GM23338 (cell line): ENCODE measurements at places on chromosomes 13 and 19. TPM values are rescaled to one million over a fixed set of nuclear protein-coding genes. Genes with fewer than 3 reads are reported as not detected.

Gene CBY2
- total RNA-seq, result 0.42 TPM in 1 of 2 replicates, not detected in the other

Gene CPAMD8
- 11.8 and 14.1 TPM in 2 replicates for total RNA-seq

Gene CRX
- not detected in 2 replicates for total RNA-seq

Gene CCNA1
- total RNA-seq, result 7.4 and 8.1 TPM in 2 replicates

Gene TGFB1
- total RNA-seq, result 6.7 and 7.9 TPM in 2 replicates

- no peak for DNase-seq
- H3K36me3 ChIP-seq, result no peaks in the 10 kb centered on the region
- H3K27me3 ChIP-seq, result no peaks in the 10 kb centered on the region
- H3K4me1 ChIP-seq, result peaks cover 5% of the 10 kb centered on the region; the same call in 1 of the 2 replicates
- H3K4me3 ChIP-seq, result no peak overlapping the region
- no peak overlapping the region for H3K27ac ChIP-seq
Observed at GRCh38 chr13:78323848-78324247, 279.5 kb downstream of the POU4F1 start.

- no peak for DNase-seq
- H3K27ac ChIP-seq, result peak overlapping the region; percentile 87
- H3K4me3 ChIP-seq, result no peak overlapping the region
- H3K27me3 ChIP-seq, result no peaks in the 10 kb centered on the region
- H3K36me3 ChIP-seq, result no peaks in the 10 kb centered on the region; the same call in 1 of the 2 replicates
Observed at GRCh38 chr19:15280048-15280725, 47.9 kb upstream of the EPHX3 start.

DNA sequence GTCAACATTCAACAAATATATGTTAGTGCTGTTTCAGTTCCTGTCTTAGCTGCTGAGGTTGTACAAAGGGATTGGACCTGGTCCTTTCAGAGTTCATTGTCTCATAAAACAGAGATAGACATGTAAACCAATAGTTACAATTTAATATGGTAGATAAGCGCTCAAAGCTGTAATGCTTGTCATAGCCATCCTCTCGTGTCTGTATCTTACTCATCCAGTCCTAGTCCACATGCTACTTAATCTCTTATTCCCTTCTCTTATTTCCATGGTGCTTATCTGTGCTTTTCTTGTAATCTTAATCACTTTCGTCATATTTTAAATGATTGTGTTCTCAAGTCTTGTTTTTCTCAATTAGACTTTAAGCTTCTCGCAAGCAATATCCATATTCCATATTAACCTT lies 185.2 kb upstream of the OBI1 start:
- H3K27me3 ChIP-seq, result no peaks in the 10 kb centered on the region
- no peaks in the 10 kb centered on the region for H3K36me3 ChIP-seq
- no peak overlapping the region for H3K4me3 ChIP-seq
- no peak overlapping the region for H3K27ac ChIP-seq

DNA sequence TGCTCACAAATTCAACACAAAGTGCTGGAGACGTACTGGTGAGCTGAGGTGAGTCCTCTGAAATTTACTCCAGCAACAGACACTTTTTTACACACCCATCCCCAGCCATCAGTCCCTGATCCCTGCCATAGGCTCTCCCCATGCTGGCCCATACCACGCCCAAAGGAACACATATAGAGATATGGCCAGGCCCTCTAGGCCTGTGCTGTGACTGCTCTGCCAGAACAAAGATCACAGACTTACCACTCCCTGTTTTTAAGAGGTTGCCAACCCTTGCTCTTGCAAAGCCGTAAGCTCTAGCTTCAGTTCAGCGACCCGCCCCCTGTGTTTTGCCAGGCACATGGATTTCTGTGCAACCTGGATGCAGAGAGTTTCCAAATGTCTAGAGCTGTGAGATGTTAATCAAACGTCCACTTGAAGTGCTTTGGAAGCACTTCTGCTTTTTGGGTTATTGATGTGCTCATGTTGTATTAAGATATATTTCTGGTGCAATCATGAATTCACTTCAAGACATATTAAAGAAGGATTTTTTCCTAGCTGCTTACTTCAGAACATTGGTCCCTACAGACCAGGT lies 59.7 kb downstream of the DLEU7 start:
- no peaks in the 10 kb centered on the region for H3K36me3 ChIP-seq
- H3K4me1 ChIP-seq, result peaks cover 33% of the 10 kb centered on the region
- no peak overlapping the region for H3K27ac ChIP-seq
- H3K27me3 ChIP-seq, result no peaks in the 10 kb centered on the region

- H3K27ac ChIP-seq, result no peak overlapping the region
- H3K4me3 ChIP-seq, result no peak overlapping the region
- H3K27me3 ChIP-seq, result no peaks in the 10 kb centered on the region
- H3K4me1 ChIP-seq, result no peaks in the 10 kb centered on the region
- no peak for DNase-seq
- no peaks in the 10 kb centered on the region for H3K36me3 ChIP-seq
Observed at GRCh38 chr13:37492075-37492474, 106.5 kb downstream of the POSTN start.

DNA sequence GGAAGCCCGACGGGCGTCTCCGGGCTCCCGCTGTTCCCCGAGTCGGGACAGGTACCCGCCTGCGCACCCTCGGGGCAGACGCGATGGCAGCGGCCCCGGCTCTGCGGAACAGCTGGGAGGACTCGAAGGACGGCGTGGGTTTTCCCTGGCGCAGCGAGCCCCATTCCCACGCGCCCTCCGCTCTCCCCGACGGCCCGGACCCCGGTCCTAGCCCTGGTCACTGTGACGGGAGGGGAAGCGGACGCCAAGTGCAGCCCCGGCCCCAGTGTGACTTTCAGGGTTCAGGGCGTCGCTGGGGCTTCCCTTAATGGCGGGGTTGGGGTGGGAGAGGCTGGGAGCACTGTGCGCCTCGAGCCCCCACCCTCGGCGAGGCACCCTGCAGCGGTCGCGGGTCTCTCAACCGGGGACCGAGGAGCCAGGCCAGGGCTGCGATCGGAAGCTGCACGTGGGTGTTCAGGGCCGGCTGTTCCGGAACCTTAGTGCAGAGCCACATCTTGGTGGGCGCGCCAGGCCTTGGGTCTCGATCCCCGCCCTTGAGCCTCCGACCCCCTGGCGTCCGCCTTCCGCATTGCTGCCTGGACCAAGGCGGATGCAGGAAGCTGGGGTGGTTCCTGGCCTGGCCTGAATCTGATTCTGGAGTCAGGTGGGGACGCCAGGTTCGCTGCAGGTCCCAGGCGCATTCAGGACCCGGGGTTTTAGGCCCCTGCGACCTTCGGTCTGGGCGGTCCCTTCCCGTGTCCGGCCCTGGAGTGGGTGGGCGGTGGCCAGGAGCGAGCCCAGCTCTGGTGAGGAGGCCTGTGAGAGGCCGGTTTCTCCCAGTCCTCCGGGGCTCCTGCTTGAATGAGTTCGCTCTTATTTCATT lies 3.5 kb downstream of the LGALS7B start:
- no peaks in the 10 kb centered on the region for H3K36me3 ChIP-seq
- peaks cover 11% of the 10 kb centered on the region; the same call in 1 of the 2 replicates for H3K27me3 ChIP-seq
- DNase-seq, result peak; percentile 93
- peak overlapping the region; percentile 57 for H3K4me3 ChIP-seq
- H3K27ac ChIP-seq, result no peak overlapping the region

DNA sequence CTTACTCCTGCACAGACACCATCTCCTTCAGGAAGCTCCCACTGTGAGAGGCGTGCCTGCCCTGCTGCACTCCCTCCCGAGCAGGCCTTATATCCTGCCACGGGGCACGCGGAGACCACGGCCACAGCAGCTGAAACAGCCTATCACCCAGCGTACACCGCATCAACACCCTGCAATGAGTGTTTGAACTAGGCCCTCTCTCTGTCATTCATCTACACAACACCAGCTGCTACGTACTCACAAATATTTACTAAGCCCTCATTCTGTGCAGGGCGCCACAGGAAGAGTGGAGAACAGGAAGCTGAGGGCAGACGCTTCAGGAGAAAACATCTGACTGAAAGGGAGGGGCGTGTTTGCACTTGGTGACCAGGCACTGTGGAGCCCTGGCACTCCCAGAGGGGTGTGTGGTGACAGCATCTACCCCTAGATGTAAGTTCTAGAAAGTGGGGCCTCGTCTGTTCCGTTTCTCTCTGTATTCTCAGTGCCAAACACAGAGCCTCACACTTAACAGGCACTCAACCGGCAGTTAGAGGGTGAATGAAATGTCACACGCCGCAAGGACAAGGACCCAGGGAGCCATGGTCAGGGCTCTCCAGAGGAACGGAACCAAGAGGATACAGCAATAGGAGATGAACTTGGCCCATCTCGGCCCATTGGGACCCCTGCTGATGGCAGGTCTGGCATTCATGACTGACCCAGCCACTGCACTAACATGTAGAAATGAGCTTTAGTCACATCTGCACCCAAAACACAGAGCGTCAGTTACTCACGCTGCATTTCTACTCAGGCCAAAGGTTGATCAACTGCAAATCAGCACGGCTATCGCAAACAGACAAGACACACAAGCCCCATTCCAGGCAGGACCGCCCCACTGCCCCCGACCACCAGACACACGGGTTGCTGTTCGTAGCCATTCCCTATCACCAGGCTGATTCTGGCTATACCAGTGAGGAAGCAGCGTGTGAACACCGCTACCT lies 15.7 kb downstream of the RANBP3 start:
- peaks cover 31% of the 10 kb centered on the region for H3K4me1 ChIP-seq
- DNase-seq, result no peak
- H3K27me3 ChIP-seq, result no peaks in the 10 kb centered on the region

DNA sequence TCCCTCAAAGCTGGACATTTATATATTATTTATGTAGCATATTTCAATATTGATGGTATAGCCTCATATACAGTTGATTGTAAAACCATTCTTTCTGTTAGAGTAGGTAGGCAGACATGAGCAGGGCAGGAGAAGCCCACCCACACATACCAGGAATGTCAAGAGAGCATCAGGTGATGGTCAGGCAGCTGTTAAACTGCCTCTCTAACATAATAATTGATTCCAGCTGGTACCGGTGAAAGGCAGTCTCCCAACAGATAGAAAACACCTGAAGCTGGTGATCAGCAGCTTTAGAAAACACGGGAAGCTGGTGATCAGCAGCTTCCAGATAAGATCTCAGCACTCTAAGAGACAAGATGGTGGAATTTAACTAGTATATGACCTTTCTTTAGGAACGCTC lies 132.9 kb downstream of the SLITRK6 start:
- DNase-seq, result peak; percentile 85
- peak overlapping the region; percentile 47 for H3K4me3 ChIP-seq
- H3K4me1 ChIP-seq, result peaks cover 23% of the 10 kb centered on the region
- H3K27ac ChIP-seq, result peak overlapping the region; percentile 93

GRCh38 chr13:33692531-33692930 lies 125.4 kb upstream of the RFC3 start:
- peaks cover 14% of the 10 kb centered on the region; the same call in 1 of the 2 replicates for H3K36me3 ChIP-seq
- H3K4me3 ChIP-seq, result no peak overlapping the region
- H3K27ac ChIP-seq, result no peak overlapping the region
- peaks cover 3% of the 10 kb centered on the region; the same call in 1 of the 2 replicates for H3K4me1 ChIP-seq
- H3K27me3 ChIP-seq, result no peaks in the 10 kb centered on the region

DNA sequence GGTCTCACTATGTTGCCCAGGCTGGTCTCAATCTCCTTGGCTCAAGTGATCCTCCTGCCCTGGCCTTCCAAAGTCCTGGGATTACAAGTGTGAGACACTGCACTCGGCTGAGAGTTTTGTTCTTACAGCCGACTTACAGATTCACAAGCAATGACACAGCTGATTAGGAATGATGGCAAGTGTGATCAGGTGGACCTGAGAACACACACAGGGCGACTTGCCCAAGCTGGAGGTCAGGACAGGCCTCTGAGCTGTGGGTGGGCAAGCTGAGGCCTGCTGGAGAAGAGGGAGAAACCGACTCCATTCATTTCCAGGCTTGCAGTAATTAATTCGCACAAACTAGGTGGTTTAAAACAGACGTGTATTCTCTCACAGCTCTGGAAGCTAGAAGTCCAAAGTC lies 8.1 kb upstream of the ATG4D start:
- H3K4me1 ChIP-seq, result no peaks in the 10 kb centered on the region
- no peak overlapping the region for H3K4me3 ChIP-seq

GRCh38 chr19:48826606-48827020 lies 9.7 kb downstream of the HSD17B14 start:
- peak; percentile 81 for DNase-seq
- no peak overlapping the region for H3K27ac ChIP-seq
- no peaks in the 10 kb centered on the region for H3K27me3 ChIP-seq
- no peak overlapping the region for H3K4me3 ChIP-seq
- no peaks in the 10 kb centered on the region for H3K36me3 ChIP-seq
